ENCODE measurements at places on chromosomes 16 and 17. TPM values are rescaled to one million over a fixed set of nuclear protein-coding genes. Genes with fewer than 3 reads are reported as not detected.

- peak; percentile 49 for DNase-seq
Observed at GRCh38 chr17:81241648-81242420, 2.7 kb downstream of the NDUFAF8 start.

GRCh38 chr16:83851473-83851872, 43.7 kb downstream of the HSBP1 start:
- DNase-seq, result no peak

ACSF3 gene
- total RNA-seq, result 19.7 TPM

DNA sequence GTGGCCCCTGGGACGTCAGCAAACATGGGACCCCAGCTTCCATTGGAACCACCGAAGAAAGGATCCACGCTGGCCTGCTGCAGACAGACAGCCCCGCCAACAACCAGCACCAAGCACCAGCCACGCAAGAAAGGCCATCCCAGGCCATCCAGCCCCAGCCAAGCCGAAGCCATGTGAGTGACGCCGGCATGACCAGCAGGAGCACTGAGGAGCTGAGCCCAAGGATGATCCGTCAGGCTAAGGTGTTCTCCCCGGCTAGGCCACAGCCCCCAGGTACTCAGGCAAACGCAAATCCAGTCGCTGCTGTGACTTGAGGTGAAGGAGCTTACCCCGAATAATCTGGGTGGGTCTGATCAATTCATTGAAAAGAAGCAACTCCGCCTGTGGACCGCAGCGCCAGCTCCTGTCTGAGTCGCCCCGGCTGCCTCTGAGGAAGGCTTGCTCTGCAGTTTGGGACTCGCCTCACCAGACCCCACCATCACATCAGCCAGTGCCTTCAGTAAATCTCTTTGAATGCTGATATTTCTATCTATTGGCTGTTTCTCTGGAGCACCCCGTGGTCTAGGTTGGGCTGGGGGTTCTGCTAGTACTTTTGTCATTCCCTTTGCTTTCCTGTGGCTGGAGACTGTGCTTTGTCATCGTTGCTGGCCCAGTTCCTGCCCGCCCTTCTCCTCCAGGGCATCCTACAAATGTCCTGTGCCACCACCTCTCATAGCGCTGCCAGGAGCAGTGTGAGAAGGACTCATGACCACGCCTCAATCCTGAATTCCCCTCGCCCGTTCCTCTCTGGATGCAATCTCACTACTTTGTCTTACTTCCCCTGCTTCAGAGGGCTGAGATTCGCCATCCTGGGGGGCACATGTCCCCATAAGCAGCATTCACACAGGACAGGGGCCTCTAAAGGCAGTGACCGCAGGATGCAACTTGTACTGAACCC, 8.1 kb upstream of the CBX2 start:
- DNase-seq, result no peak

- DNase-seq, result no peak
Observed at GRCh38 chr16:89115216-89115861, 21.7 kb downstream of the ACSF3 start.

DNA sequence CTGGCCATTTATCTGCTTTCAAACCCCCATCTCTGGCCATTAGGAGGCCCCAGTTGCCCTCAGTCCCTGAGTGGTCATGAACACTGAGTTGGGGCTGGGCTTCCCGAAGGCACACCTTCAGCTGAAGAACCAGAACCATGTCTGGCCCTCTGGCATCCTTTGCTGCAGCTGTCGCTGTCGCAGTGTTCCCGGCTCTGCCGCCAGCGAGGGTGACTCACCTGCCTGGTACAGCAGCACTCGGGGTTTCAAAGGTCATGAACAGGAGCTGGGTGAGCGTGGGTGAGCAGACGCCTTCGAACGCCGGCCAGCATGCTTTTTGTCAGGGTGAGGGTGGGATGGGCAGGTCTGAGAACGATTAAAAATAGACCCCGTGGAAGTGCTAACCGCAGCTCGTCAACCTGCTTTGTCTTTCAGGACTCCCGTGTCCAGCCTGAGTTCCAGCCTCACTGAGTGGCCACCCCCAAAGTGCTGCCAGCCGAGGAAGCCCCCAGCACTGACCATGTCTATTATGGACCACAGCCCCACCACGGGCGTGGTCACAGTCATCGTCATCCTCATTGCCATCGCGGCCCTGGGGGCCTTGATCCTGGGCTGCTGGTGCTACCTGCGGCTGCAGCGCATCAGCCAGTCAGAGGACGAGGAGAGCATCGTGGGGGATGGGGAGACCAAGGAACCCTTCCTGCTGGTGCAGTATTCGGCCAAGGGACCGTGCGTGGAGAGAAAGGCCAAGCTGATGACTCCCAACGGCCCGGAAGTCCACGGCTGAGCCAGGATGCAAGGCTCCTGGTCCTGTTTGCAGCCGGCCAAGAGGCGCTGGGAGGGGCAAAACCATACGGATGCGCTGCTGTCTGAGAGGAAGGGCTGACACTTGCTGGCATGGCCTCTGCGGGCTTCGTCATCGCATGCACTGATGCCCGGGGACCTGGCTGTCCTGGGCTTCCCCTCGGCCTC, 7.6 kb downstream of the SNN start:
- DNase-seq, result peak; percentile 94

GRCh38 chr17:3682033-3682432, 13.4 kb downstream of the EMC6 start:
- no peak for DNase-seq

DNA sequence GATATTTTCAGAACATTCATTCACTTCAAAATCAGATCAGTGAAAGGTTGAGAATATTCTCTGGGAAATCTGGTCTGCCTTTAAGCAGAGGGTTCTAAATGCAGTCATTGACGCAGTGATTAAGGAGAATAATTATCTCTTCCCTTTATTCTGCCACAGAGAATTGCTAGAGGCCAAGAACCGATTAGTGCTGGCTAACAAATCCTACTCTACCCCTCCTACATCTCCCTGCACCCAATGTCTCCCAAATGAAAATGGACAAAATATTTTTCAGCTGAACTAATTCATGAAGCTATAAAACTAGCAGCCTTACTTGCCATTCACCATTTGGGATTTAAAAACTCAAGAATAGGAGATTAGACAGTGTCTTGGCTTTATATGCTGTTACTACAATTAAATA, 185.5 kb upstream of the SOX9 start:
- DNase-seq, result no peak

DNA sequence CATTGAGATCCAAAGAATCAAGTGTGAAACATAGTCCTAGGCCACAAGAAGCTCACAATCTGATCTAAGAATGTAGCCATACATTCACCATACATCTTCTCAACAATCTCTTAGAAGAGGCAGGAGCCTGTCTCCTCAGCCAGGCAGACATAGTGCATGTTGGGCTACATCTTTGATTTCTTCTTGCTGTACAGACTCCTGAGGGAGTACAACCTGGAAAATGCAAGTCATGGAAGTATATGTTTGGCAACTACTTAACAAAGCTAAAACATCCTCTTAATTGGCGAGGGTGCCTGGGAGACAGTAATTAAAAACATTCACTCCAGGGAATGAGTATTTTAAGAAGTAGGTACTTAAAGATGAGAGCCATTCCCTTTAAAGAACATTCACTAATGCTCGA, 79.2 kb upstream of the NOG start:
- DNase-seq, result no peak

GRCh38 chr16:79177018-79177417, 423.5 kb downstream of the MAF start:
- no peak for DNase-seq

GRCh38 chr16:59330019-59330670, 596.0 kb upstream of the GOT2 start:
- DNase-seq, result peak; percentile 46

GRCh38 chr17:10623737-10624338, 33.3 kb downstream of the MYH3 start:
- DNase-seq, result peak; percentile 98

DNA sequence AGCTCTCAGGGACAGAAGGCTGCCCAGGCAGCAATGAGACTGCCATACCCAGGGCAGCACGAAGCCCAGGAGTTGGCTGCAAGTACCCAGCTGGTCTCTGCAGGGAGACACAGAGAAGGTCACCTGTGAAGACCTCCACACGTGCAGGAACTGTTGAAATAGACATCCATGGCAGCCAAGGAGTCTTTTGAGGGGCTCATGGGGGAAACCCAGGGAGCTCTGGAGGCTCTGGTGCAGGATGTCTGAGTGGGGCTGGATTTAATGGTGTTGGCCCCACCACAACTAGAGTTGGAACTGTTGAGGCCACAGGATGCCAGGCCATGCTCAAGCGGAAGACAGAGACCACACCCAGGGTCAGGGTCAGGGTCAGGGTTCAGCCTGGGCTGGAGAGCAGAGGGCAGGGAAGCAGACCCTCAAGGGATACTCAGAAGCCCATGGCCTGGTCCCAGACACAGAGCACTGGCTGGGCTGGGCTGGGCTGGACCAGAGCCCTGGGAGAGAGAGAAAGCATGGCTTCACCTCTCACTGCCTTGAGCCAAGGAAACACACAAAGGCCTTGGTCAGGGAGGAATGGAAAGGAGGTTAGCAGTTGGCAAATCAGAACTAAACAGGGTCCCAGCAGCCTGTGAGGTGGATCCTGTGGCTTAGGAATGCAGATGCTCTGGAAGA, 21.4 kb downstream of the PITPNM3 start:
- DNase-seq, result no peak

DNA sequence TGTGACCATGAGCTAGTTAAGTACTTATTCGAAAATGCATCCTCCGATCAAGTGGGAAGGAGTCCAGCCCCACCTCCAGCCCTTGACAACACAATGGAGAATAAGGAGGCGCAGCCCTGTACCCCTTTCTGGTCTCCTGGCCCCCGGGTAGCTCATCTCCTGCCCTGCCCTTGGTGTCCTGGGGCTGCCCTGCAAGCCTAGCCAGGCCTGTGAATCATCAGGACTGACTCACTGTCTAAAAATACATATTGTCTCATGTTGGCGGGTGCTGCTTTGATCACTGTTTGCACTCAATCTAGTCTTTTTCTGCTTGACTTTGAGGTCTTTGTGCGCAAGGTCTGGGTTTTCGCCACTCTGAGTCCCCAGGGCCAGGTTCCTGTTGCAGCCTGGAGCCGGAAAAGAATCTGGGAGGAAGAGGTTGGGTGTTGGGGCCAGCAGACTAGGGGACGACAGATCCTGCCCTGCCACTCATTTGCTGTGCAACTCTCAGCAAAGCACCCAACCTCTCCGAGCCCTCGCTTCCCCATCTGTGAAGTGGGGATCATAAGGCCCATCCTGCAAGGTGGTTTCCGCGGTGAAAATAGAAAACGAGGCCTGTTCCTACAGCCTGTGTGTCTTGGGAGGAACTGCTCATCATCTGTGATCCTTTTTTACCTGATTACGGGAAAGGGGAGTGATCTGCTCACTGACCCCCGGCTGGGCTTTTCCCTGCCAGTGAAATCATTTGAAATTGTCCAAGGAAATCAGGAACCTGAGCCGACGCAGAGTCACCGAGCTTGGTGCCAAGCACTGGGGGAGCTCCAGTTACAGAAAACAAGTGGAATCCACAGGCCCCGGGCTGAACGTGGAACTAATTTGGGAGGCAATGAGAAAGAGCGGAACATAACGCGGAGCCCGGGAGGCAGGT, 230.4 kb downstream of the PARN start:
- peak; percentile 69 for DNase-seq

PITPNM3 gene
- total RNA-seq, result 0.72 TPM

- peak; percentile 60 for DNase-seq
Observed at GRCh38 chr17:72122765-72123529, 2.1 kb downstream of the SOX9 start.

ALOX15 gene
- not detected for total RNA-seq
